ENCODE measurements at places on chromosomes 5 and 9. TPM values are rescaled to one million over a fixed set of nuclear protein-coding genes. Genes with fewer than 3 reads are reported as not detected.

The FCN1 gene
- not detected for total RNA-seq

The CARTPT gene
- 0.43 TPM for total RNA-seq

The PCDHB12 gene
- 2.3 TPM for total RNA-seq

The STPG3 gene
- 0.31 TPM for total RNA-seq

The ZNF454 gene
- total RNA-seq: 0.12 TPM

The OR1J2 gene
- not detected for total RNA-seq

The PCDHGA10 gene
- total RNA-seq: 9.8 TPM

The TMC1 gene
- not detected for total RNA-seq

The SLC34A3 gene
- total RNA-seq: 0.81 TPM

The LCN1 gene
- total RNA-seq: not detected

The WNT8A gene
- total RNA-seq: not detected

The TPPP gene
- 3.6 TPM for total RNA-seq

The PPP1R2B gene
- not detected for total RNA-seq

The TXNDC8 gene
- total RNA-seq: not detected

The PCDHB7 gene
- total RNA-seq: 0.29 TPM

- peaks cover 30% of the 10 kb centered on the region for H3K36me3 ChIP-seq
- DNase-seq: no peak
- H3K27me3 ChIP-seq: no peaks in the 10 kb centered on the region
These were observed 17.8 kb downstream of the CTNNA1 start for GRCh38 chr5:138770977-138771376.

DNA sequence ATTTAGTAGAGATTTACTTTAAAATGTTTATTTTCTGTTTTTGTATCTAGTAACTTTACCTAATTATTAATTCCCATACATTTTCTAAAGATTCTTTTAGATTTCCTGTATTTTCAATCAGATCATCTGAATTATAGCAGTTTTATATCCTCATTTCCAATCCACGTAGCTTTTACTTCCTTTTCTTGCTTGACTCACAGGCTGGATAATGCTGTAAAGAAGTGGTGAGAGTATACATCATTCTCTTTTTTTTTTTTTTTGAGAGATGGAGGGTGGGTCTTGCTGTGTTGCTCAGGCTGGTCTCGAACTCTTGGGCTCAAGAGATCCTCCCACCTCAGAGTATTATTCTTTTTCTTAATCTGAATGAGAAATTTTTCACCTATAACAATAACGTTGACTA lies 11.2 kb upstream of the SETX start:
- H3K4me1 ChIP-seq: no peaks in the 10 kb centered on the region
- no peaks in the 10 kb centered on the region for H3K27me3 ChIP-seq
- no peaks in the 10 kb centered on the region for H3K36me3 ChIP-seq
- no peak overlapping the region for H3K27ac ChIP-seq
- no peak for DNase-seq
- no peak overlapping the region for H3K4me3 ChIP-seq

- H3K4me3 ChIP-seq: no peak overlapping the region
- no peaks in the 10 kb centered on the region for H3K27me3 ChIP-seq
These were observed 122.5 kb downstream of the TRPM3 start for GRCh38 chr9:70998962-70999361.

- H3K36me3 ChIP-seq: peaks cover 8% of the 10 kb centered on the region
- peak overlapping the region; percentile 84 for H3K27ac ChIP-seq
- H3K4me1 ChIP-seq: peaks cover 25% of the 10 kb centered on the region
- DNase-seq: peak; percentile 83
These were observed 108.7 kb downstream of the RXRA start for GRCh38 chr9:134434894-134435506.

- H3K27ac ChIP-seq: no peak overlapping the region
- no peaks in the 10 kb centered on the region for H3K36me3 ChIP-seq
- DNase-seq: no peak
- H3K27me3 ChIP-seq: peaks cover 32% of the 10 kb centered on the region
- no peaks in the 10 kb centered on the region for H3K4me1 ChIP-seq
These were observed 11.5 kb upstream of the CPLX2 start for GRCh38 chr5:175859916-175860315.

DNA sequence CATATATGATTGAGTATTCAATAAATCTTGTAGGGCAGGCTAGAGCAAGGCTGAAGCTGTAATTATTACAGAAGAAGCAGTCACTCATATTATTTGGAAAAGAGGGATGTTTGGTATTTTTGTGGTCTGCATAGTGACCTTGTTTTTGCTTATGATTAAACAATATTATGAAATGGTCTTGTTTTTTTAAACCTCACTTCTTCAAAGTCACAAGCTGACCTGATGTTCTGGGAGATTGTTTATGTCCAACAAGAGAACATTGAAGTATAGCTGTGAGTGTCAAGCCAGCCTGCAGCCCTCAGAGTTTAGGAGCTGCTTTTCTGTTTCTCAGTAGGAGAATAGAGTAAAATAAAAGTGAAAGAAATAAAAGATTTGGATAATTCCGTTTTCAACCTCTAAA lies 342.2 kb downstream of the LRRC70 start:
- no peak overlapping the region for H3K4me3 ChIP-seq
- H3K27me3 ChIP-seq: no peaks in the 10 kb centered on the region
- no peaks in the 10 kb centered on the region for H3K36me3 ChIP-seq
- no peak for DNase-seq

- no peak overlapping the region for H3K27ac ChIP-seq
- no peak for DNase-seq
- H3K36me3 ChIP-seq: no peaks in the 10 kb centered on the region
- H3K27me3 ChIP-seq: no peaks in the 10 kb centered on the region
These were observed 581.4 kb downstream of the RAB3C start for GRCh38 chr5:59164041-59164830.

GRCh38 chr5:143051244-143052058 lies 281.3 kb downstream of the ARHGAP26 start:
- peak overlapping the region; percentile 20 for H3K27ac ChIP-seq
- H3K27me3 ChIP-seq: no peaks in the 10 kb centered on the region
- no peak for DNase-seq

DNA sequence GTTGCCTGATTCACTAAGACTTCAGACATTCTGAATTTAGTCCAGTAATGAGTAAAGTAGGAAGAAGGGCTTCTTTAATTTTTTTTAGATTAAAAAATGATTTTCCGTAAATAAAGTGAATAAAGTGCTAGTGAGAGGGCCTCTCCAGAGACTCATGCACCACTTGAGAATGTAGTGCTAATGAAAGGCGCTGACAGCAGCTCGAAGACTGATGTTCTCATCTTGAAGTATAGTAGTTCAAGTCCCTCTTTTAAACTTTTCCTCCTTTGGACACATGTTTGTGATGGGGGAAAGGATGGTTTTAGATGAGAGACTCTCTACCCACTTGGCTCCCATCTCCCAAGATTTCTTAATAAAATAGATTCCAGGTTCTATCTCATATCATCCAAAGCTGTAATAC lies 48.5 kb downstream of the G3BP1 start:
- DNase-seq: no peak
- H3K36me3 ChIP-seq: no peaks in the 10 kb centered on the region
- no peak overlapping the region for H3K27ac ChIP-seq
- no peak overlapping the region for H3K4me3 ChIP-seq

- no peak overlapping the region for H3K4me3 ChIP-seq
- no peak overlapping the region for H3K27ac ChIP-seq
- no peaks in the 10 kb centered on the region for H3K27me3 ChIP-seq
- no peak for DNase-seq
- H3K36me3 ChIP-seq: no peaks in the 10 kb centered on the region
These were observed 4.6 kb upstream of the DNLZ start for GRCh38 chr9:136368190-136368589.

- peak overlapping the region; percentile 99 for H3K4me3 ChIP-seq
- peaks cover 9% of the 10 kb centered on the region for H3K27me3 ChIP-seq
- DNase-seq: no peak
- H3K4me1 ChIP-seq: peaks cover 4% of the 10 kb centered on the region
These were observed 1.6 kb downstream of the KDM4C start for GRCh38 chr9:6759185-6759977.

GRCh38 chr5:135210286-135211055 lies 176.4 kb upstream of the PITX1 start:
- no peak overlapping the region for H3K27ac ChIP-seq
- DNase-seq: peak; percentile 47
- H3K27me3 ChIP-seq: peaks cover 20% of the 10 kb centered on the region
- no peak overlapping the region for H3K4me3 ChIP-seq

DNA sequence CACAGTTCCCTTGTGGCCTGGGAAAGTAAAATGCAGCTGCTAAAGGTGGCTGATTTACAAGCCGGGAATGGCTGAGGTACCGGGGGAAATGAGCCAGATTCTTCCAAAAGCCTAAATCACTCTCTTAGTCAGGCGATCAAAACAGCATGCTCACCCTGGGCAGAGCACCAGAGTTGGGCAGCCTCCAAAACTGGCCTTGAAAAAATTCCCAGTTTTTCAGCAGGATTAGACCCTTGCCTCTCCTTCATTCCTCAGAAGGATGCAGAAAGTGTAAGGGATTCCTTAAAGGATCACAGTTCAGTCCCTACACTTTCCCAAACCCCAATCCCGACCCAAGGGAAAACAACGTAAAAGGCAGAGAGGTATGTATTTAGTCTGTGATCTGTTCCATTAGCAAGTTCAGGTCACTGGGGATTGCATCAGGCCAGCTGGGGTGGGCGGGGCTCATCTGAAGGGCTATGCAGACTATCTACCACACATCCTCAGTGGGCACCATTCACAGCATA lies 16.9 kb downstream of the TMEM174 start:
- H3K4me1 ChIP-seq: peaks cover 6% of the 10 kb centered on the region
- H3K4me3 ChIP-seq: no peak overlapping the region
- no peak for DNase-seq
- no peak overlapping the region for H3K27ac ChIP-seq
- peaks cover 4% of the 10 kb centered on the region for H3K27me3 ChIP-seq

- no peak overlapping the region for H3K27ac ChIP-seq
- H3K27me3 ChIP-seq: no peaks in the 10 kb centered on the region
- peaks cover 13% of the 10 kb centered on the region for H3K4me1 ChIP-seq
- no peak overlapping the region for H3K4me3 ChIP-seq
- DNase-seq: no peak
- H3K36me3 ChIP-seq: no peaks in the 10 kb centered on the region
These were observed 204.9 kb downstream of the ELAVL2 start for GRCh38 chr9:23621188-23621587.

GRCh38 chr5:174777583-174777982 lies 53.2 kb downstream of the MSX2 start:
- H3K27me3 ChIP-seq: peaks cover 3% of the 10 kb centered on the region
- H3K36me3 ChIP-seq: no peaks in the 10 kb centered on the region
- no peaks in the 10 kb centered on the region for H3K4me1 ChIP-seq
- DNase-seq: no peak
- H3K4me3 ChIP-seq: no peak overlapping the region

DNA sequence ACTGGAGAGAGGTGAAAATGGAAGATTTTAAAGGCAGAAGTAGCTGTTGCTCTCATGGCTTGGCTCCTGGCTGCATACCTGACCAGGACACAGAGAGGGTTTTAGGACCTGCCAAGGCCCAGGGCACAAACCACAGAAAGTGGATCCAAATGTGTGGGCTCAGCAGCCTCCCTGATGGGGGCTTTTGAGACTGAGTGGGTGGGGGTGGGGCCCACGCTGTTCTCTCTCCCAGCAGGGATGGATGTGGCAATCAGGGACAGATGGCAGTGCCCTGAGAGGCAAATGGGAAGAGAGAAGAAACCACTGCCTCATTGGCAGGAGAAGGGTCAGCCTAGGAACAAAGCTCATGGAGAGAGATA lies 34.9 kb upstream of the TIFAB start:
- no peak overlapping the region for H3K4me3 ChIP-seq
- no peak for DNase-seq
- H3K4me1 ChIP-seq: peaks cover 24% of the 10 kb centered on the region
- H3K27me3 ChIP-seq: peaks cover 89% of the 10 kb centered on the region
- peaks cover 3% of the 10 kb centered on the region for H3K36me3 ChIP-seq

GRCh38 chr9:11182001-11182400 lies 569.2 kb upstream of the PTPRD start:
- H3K4me3 ChIP-seq: no peak overlapping the region
- no peaks in the 10 kb centered on the region for H3K27me3 ChIP-seq
- H3K27ac ChIP-seq: no peak overlapping the region
- H3K36me3 ChIP-seq: no peaks in the 10 kb centered on the region
- DNase-seq: no peak

GRCh38 chr5:14365831-14366430 lies 215.7 kb upstream of the OTULINL start:
- H3K4me3 ChIP-seq: no peak overlapping the region
- no peak for DNase-seq
- H3K36me3 ChIP-seq: peaks cover 28% of the 10 kb centered on the region
- H3K27me3 ChIP-seq: no peaks in the 10 kb centered on the region
- no peak overlapping the region for H3K27ac ChIP-seq
- no peaks in the 10 kb centered on the region for H3K4me1 ChIP-seq

GRCh38 chr5:94613583-94613982 lies 4.8 kb downstream of the KIAA0825 start:
- no peak overlapping the region for H3K4me3 ChIP-seq
- DNase-seq: no peak
- H3K27ac ChIP-seq: no peak overlapping the region
- H3K36me3 ChIP-seq: no peaks in the 10 kb centered on the region
- H3K27me3 ChIP-seq: no peaks in the 10 kb centered on the region
- peaks cover 7% of the 10 kb centered on the region for H3K4me1 ChIP-seq

GRCh38 chr5:178207917-178208280 lies 3.6 kb downstream of the HNRNPAB start:
- H3K4me1 ChIP-seq: peaks cover 26% of the 10 kb centered on the region
- peak overlapping the region; percentile 70 for H3K27ac ChIP-seq
- H3K4me3 ChIP-seq: peak overlapping the region; percentile 87
- no peak for DNase-seq

- peaks cover 9% of the 10 kb centered on the region for H3K27me3 ChIP-seq
- peaks cover 12% of the 10 kb centered on the region for H3K4me1 ChIP-seq
- H3K4me3 ChIP-seq: no peak overlapping the region
- no peaks in the 10 kb centered on the region for H3K36me3 ChIP-seq
- no peak overlapping the region for H3K27ac ChIP-seq
These were observed 132.9 kb upstream of the ANKH start for GRCh38 chr5:15004506-15004905.

DNA sequence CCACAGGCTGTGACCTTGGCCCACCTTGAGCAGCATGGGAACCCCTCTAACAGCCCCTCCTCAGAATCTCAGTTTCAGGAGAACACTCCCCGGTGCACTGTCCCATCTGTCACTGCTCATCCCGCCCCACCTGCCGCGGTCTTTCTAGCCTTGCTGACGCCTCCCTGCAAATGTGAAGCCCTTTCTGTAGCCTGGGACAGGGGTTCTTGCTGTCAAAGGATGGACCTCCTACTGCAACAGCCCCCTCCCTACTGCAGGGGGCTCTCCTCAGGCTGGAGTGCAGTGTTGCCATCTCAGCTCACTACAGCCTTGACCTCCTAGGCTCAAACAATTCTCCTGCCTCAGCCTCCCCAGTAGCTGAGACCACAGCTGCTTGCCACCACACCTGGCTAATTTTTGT lies 20.0 kb downstream of the OR2V1 start:
- no peak for DNase-seq
- H3K27ac ChIP-seq: no peak overlapping the region
- H3K4me3 ChIP-seq: no peak overlapping the region
- peaks cover 96% of the 10 kb centered on the region for H3K27me3 ChIP-seq
- H3K36me3 ChIP-seq: no peaks in the 10 kb centered on the region

GRCh38 chr5:153496835-153497234 lies 6.4 kb downstream of the GRIA1 start:
- H3K27me3 ChIP-seq: peaks cover 23% of the 10 kb centered on the region
- no peak overlapping the region for H3K27ac ChIP-seq
- peaks cover 7% of the 10 kb centered on the region for H3K36me3 ChIP-seq
- DNase-seq: no peak
- peaks cover 17% of the 10 kb centered on the region for H3K4me1 ChIP-seq

- no peak for DNase-seq
- H3K4me1 ChIP-seq: peaks cover 3% of the 10 kb centered on the region
- peaks cover 7% of the 10 kb centered on the region for H3K27me3 ChIP-seq
- no peak overlapping the region for H3K4me3 ChIP-seq
These were observed 35.3 kb downstream of the PRDM6 start for GRCh38 chr5:123124126-123124858.
